Foreskin keratinocyte (primary cell): ENCODE measurements at places on chromosomes 11 and 22. TPM values are rescaled to one million over a fixed set of nuclear protein-coding genes. Genes with fewer than 3 reads are reported as not detected.

GRCh38 chr11:65899356-65900124 is 648 bp downstream of the FOSL1 start:
- no peak for DNase-seq

DNA sequence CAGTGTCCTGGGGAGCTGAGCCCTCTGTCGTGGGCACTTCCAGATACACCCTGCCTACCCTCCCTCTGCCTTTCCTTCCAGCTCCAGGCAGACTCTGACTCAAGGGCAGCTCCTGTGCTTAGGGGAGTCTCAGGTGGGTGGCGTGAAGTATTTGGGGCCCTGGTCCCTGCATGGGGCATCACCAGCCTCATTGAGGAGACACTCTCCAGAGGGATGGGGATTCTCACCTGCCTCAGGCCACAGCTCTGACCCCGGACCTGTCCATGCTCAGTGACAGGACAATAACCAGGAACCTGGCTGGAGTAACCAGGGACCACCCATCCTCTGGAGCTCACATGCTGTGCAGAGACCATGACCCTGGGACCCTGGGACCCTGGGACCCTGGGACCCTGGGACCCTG is 41.2 kb downstream of the GGTLC2 start:
- no peak for DNase-seq

- DNase-seq, result no peak
These were observed 4.8 kb upstream of the LSP1 start for GRCh38 chr11:1847926-1848639.

DNA sequence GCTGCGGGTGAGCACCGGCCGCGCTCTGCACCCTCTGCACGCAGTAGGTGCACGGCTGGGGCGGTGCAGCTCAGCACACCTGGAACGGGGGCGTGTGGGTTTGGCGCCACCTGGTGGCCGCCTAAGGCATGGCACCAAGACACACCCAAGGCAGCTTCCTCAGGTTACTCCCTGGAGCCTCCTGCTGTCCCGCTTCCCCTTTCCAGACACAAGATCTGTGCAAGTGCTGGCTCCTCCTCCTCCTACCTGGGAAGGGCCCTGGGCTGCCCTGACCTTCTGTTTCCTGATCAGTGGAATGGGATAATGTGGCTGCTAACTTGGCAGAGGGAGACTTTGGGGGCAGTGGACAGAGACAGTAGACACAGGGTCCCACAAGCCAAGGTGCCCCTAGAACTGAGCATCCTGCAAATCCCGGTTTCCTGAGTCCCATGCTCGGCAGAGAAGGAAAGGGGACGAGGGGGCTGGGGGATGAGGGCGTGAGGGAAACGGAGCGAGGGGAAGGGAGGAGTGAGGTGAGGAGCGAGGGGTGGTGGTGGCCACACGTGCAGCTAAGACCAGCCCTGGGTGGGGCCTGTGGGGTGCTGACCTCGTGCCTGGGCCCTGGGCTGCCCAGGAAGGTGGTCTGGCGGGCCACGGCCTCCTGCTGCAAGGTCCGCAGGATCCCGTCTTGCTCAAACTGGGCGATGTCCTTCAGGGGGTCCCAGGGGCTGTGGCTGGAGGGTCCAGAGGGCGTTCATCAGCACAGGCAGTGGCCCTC is 34.8 kb upstream of the CARS1 start:
- DNase-seq, result peak; percentile 44

- DNase-seq, result no peak
These were observed 1233.0 kb downstream of the JRKL start for GRCh38 chr11:97622795-97623194.

GRCh38 chr11:60625262-60625661 is 74.2 kb upstream of the MS4A8 start:
- DNase-seq, result no peak

Gene RAG2
- polyA plus RNA-seq, result not detected in 2 replicates

Gene C11orf42
- polyA plus RNA-seq, result not detected in 2 replicates

GRCh38 chr11:36210529-36210928 is 78.7 kb downstream of the COMMD9 start:
- peak; percentile 70 for DNase-seq

Gene OOSP2
- polyA plus RNA-seq, result not detected in 2 replicates

- no peak for DNase-seq
These were observed 1.9 kb downstream of the DUSP18 start for GRCh38 chr22:30665786-30666185.

DNA sequence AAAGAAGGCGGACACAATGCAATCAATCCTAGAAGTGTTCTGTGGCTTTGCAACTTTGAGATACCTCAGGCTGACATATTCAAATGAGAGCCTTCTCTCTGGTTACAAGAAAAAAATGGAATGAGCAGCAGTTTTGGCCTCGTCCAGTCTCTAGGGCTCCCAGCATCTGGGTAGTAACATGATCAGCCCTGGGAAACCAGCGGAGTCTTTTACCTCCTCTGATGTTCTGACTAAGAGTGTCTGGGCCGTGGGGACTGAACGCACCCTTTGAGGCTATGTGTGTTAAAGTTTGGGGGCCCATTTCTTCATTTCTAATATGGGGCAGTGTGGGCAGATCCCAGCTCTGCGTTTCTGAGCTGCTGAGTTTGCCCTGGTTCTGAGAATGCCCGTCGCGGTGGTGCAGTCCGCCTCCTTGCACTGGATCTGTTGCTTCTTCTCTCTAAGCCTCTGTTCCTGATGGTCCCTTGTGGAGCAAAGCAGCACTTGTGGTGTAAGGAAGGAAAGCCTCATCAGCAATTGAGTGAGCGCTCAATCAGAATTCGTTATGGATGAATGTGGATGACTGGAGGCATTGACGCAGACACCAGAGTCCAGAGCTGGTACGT is 8.1 kb downstream of the PARVB start:
- DNase-seq, result no peak

Gene OR51E1
- polyA plus RNA-seq, result not detected in 2 replicates

Gene TSSK2
- polyA plus RNA-seq, result not detected in 2 replicates

DNA sequence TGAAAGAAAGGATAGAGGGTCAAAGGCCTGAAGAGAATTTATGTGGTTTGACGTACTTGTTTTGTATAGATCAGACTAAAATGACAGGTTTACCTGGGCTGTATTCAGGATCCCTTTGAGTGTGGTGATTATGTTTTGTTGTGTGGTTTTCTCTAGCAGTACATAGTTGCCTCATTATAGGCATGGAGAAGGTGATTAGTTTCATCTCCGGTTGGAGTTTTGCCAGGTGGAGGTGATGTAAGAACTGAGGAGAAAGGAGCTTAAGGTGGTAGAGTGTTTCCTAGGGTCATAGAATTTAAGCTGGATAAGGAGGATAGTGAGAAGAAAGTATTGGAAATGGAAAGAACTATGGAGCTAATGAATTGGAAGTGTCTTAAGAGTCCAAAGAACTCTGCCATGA is 229.0 kb downstream of the TMEM135 start:
- peak; percentile 73 for DNase-seq

GRCh38 chr22:31789803-31790202 is 36.0 kb downstream of the DEPDC5 start:
- DNase-seq, result no peak

Gene SYT13
- not detected in 2 replicates for polyA plus RNA-seq

Gene PLEKHB1
- polyA plus RNA-seq, result 0.03 TPM in 1 of 2 replicates, not detected in the other

DNA sequence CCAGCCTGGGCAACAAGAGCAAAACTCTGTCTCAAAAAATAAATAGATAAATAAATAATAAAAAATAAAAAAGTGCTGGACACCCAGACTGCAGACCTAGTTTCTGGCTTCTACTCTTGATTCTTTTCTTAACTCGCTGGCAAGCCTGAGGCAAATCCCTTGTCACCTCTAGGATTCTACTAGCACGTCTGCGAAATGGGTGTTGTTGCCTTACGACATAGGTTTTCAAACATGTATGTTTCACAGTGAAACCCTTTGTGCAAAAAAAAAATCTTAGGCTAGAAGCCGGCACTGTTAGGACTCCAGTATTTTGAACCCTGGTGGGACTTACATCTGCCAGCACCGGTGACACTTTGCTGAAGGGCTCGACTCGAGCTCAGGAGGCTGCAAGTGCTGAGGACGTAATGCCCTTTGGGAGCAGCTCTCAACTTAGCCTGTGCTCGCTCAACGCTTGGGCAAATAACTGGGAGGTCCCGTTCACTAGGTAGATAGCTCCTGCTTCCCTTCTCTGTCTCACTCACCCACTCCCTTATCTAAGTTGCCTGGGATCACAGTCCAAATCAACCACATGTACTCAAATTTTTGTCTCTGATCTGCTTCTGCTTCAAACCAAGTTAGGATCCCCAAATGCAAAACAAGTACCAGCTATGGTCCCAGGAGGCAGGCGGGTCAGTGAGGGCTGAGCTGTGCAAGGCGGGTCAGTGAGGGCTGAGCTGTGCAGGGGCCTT is 34.7 kb upstream of the MYH9 start:
- DNase-seq, result no peak

Gene CPT1B
- 4.7 and 6.0 TPM in 2 replicates for polyA plus RNA-seq

- DNase-seq, result no peak
These were observed 11.4 kb upstream of the ANKK1 start for GRCh38 chr11:113376156-113376555.

- no peak for DNase-seq
These were observed 20.5 kb upstream of the MPPED1 start for GRCh38 chr22:43391306-43391705.

GRCh38 chr22:17942721-17943120 is 81.6 kb downstream of the MICAL3 start:
- DNase-seq, result no peak

Gene AQP11
- 0.11 and 0.13 TPM in 2 replicates for polyA plus RNA-seq

DNA sequence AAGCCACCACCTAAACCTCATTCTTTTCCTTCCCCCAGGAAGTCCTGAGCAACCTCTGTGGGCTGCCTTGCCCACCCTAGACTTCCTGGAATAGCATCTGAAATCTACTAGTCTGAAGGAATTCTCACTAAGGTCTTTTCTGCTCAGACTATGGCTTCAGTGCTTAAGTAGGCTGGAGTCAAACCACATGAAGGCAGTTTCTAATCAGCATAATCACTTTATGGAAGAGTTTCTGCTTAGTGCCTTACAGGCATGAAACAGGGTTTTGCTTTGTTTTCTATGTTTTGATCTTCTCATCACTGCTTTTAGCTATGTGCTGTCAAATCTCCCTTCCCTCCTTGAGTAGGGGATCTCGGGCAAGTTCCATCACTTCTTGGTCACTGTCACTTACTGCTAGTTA is 117.7 kb downstream of the WT1 start:
- DNase-seq, result no peak

DNA sequence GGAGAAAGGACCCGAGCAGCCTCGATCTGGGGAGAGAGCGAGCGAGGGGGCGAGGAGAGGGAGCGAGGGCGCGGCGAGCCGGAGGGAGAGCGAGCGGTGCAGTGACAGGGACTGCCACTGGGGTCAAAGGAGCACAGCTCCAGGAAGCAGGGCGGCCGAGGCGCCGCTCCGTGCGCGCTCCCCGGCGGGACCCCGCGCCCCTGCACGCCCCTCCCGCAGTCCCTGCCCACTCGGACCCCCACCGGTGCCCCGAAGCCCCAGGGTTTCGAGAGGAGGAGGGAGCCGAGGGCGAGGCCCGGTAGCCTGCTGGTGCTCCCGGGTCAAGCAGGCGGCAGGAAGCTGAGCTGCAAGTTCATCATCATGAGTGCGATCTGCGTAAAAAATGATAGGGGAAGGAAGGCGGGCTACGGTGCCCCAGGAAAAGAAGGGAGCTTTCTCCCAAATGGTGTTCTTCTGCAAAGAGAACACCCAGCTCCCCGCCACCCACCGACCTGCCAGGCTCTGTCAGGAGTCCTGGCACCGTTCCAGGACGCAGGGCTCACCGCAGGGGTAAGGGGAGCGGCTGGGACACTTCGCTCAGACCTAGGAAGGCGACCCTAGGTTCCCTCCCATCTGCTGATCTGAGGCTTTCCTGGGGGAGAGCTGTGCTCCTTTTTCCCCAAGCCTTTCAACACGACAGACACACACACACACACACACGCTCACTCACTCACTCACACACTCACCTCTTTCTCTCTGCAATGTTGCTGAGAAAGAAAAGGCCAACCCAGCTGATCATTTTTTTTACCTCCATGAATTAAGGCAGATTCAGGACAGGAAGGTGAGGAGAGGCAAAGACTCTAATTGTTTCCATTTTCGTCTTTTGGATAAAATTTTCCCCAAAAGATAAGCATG is at the start of gene MPPED2:
MPPED2 (minus strand) TSS at position 103 of the 894 bp plus-strand sequence. CDS start 5,980 bp downstream, outside the sequence.
- DNase-seq, result no peak

Gene VSTM5
- polyA plus RNA-seq, result 0.03 and 0.08 TPM in 2 replicates

DNA sequence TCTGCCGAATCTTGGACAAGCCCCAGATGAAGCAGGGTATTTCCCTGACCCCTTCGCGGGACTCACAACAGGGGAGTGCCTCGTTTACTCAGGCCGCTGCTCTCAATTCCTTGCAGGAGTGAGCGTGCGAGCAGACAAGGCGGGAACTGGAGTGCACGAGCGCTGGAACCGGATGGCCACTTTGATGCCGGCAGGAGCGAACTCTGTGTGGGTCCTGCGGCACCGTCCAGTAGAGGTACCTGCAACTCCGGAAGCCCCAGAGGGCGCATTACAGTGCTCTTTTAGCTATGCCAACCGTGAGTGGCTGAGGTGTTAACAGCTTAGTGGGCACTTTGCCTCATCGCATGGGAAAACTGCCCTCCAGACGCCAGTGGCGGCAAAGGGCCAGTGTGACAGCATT is 182.3 kb upstream of the ANO3 start:
- no peak for DNase-seq
